ENCODE measurements at places on chromosomes 2 and 18.
A peak's percentile ranks its signal among the peaks of the same experiment; 100 is the strongest.

GRCh38 chr2:8680822-8681760 is 765 bp upstream of the ID2 start:
- DNase-seq = peak; percentile 70

DNA sequence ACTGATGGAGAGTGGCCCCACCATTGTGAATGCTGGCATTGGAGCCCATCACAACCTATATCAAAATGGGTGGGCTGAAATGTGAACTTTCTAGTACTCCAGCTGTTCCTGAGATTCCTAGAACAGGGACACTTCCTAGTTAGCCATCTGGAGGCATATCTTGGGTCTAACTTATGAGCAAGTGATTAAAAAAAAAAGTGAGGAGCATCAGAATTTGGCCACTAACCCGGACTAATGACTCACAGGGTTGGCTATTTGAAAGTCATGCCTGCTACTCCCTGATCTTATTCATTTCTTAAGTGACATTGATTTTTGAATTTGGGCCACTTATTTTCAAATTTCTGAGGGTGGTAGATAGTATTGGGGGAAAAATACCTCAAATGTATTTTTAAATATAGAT is 216.6 kb downstream of the HRH4 start:
- no peak for DNase-seq

DNA sequence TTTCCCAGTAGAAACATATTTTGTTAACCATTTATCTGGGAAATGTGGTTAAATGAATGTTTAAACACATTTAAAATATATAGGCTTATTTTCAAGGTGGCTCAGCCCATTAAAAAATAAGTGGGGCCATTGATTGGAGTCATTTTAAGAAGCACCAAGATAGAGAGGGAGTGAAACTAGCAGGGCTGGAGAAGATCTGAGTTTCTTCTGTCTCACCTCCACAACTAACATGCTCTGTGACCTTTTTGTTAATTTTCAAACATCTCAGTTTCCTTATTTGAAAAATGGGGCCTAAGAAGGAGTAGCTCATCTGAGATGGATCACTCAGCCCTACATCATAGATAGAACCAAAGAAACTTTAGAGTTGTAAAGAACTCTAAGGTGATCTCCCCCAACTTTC is 254.8 kb downstream of the KCNS3 start:
- DNase-seq = no peak

DNA sequence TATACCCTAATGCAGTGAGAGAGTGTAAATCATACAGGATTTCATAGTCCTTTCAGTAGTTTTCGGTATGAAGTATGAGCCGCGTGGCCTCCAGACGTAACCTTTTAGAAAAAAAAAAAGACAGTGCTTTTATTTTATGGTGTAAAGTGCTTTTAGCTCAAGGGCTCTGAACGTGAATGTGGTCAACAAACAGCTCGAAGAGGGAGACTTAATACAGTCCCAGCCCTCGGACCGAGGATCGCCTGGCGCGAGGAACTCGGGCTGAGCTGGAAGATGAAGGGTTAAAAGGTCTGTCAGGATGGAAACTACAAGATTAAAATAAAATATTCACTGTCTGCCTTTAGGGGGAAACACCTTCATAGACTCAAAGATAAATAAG is 4.0 kb upstream of the BCL11A start:
- DNase-seq = no peak

DNA sequence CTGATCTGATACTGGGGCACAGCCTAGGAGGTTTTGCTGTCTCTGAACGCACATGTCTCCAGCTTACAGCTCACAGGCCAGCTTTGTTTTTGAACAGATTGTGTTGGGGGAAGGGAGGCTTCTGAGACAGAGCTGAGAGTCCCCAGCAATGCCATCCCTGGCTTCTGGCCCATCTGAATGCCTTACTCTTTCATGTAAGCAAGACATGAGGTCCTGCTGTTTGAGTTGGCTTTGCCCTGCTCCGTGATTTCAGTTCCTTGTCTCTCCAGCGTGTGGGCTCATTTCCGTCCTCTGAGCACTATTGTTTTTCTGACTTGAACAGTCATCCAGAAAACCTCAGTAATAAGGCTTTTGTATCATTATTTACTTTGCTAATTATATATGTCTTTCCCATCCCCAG is 194.9 kb upstream of the TNP1 start:
- no peak for DNase-seq

GRCh38 chr2:32496662-32497061 is 131.2 kb upstream of the TTC27 start:
- DNase-seq = no peak
